Breast epithelium (tissue), 4 donors: ENCODE measurements at places on chromosomes 7 and 10.

- DNase-seq: no peak
Measured at GRCh38 chr10:29473406-29474100, 161.2 kb downstream of the SVIL start.

DNA sequence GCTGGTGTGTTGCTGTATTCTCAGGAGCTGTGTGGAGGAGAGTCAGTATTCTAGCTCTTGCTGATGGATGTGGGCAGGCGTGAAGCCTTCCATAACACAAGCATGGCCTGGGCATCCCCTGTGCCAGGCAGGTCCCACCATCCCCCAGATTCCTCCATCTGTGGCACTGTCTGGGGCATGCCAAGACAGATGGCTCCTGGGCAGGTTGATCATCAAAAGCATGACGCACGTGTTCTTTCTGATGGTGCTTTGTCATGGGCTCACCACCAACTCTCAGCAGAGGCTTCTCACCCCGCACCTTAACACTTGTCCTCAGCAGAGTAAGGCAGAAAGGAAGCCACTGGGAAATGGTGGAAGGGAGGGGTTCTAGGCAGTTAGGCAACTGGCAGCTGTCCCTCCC, 364.3 kb downstream of the PLXNA4 start:
- DNase-seq: no peak

DNA sequence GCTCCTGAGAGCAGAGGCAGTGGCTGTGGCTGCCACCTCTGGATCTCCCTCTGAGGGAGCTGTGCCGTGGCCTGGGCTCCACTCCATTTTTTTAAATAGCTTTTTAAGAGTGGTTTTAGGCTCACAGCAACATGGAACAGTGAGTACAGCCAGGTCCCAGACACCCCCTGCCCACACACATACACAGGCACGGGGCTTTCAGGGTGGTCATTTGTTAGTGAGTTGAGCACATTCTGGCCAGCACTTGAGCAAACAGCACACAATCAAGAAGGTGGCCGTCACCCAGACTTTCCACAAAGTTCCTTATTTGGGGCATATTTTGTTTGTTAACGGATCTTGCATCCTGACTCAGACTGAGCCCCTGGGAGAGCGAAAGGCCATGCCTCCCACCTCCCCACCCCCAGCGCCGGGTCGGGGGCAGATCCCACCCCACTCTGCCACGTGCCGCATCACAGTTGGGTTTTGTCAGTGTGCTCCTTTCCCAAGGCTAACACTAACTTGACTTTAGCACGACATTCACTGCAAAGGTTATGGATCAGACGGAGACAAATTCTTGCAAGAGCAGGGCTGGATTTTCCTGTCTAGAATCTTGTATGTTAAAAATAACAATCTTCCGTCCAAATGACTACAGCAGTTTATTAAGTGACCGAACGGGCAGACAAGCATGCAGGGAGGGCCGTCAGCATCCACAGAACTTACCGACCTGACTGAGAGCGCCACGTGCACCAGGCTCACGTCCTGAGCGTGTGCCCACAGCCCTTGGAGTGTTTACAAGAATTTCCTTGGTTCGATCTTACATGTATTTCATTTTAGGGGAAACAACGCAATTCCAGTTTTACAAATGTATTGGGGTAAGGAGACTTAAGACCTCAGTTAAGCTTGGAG, 156.5 kb upstream of the NPS start:
- DNase-seq: no peak

GRCh38 chr7:148334959-148335577, 255.5 kb upstream of the C7orf33 start:
- no peak for DNase-seq

GRCh38 chr7:2990949-2991470, 52.7 kb downstream of the CARD11 start:
- no peak for DNase-seq

DNA sequence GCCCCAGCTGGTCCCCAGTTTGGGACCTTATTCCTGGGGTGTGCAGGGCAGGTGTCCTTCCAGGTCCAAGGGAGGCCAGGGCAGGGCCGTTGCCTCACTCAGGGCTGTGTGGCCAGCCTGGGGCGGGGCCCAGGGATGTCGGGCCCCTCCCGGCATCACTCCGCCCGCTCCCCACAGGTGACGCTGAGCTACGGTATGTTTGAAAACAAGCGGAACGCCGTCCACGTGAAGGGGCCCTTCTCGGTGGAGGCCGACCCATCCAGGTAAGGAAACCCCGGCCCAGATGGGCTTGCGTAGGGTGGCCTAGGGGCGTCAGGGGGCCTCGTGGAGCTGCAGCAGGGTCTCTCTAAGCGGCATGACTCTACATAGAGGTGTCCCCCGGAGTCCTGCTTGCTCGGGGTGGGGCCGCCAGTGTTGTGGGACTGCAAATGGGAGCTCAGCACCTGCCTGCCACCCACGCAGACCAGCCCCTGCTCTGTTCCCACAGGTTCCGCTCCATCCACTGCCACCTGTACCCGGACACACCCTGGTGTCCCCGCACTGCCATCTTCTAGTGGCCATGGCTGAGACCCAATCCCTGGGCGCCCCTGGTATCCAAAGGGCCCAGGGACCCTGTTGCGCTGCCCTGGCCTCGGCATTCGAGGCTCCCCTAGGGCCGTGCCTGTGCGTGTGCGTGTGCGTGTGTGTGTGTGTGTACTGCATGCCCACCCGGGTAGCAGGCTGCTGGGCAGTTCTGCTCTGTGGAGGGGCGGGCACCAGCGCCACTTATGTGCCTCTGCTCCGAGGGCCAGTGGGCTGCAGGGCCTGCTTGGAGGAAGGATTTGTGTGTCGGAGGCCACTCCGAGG, 7.3 kb downstream of the LFNG start:
- no peak for DNase-seq

GRCh38 chr7:157932498-157933218, 595.9 kb downstream of the DNAJB6 start:
- no peak for DNase-seq

- DNase-seq: no peak
Measured at GRCh38 chr10:78899996-78900714, 168.6 kb upstream of the ZMIZ1 start.

DNA sequence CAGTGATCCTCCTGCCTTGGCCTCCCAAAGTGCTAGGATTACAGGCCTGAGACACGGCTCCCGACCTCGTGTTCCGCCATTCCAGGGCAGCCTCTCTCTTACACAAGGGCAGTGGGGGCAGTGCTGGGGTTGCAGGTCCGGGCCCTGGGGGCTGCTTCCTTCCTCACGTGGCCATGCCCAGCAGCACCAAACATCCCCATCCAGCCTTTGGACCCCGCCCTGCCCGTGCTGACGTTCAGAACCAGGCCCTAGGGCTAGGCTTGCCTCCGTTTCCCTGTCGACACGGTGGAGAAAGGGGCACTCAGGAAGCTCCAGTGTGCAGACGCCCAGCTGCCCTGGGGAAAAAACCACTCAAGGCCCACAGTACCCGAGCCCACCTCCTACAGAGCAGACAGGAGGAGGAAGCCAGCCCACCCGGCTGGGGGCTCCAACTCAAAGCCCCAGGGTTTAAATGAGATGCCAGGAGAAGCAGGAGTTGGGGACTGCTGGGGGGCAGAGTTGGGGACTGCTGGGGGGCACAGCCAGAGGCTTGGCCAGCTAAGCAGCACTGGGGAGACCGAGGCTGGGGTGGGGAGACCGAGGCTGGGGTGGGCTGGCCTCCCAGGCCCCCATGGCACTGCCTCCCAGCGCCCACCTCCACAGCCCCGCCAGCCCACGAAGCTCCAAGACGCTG, 35.9 kb downstream of the ADAP1 start:
- no peak for DNase-seq

GRCh38 chr7:149683181-149683580, 90.2 kb downstream of the ZNF467 start:
- no peak for DNase-seq

GRCh38 chr10:95388539-95388938, 97.7 kb upstream of the PDLIM1 start:
- DNase-seq: no peak

DNA sequence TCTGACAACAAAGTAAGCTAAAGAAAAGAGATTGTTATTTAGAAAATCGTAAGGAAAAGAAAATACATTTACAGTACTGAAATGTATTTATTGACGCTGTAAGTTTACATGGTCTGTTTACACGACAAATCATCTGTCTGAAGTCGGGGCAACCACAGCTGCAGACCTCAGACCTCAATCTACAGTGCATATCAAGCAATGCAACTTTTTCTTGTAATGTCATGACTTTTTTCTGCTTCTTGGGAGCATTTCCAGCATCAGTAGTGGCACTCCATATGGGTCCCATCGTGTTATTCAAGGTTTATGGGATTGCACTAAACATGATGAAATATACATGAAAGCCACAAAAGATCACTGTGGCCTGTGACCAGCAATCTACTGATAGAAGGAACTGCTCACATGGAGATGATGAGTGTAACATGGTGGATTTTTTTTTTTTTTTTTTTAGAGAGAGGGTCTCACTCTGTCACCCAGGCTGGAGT, 77.1 kb downstream of the MTPN start:
- no peak for DNase-seq

- DNase-seq: no peak
Measured at GRCh38 chr7:19024261-19024660, 93.2 kb downstream of the TWIST1 start.

- no peak for DNase-seq
Measured at GRCh38 chr10:91700788-91701444, 68.0 kb upstream of the PPP1R3C start.

GRCh38 chr10:22821501-22821900, 106.4 kb upstream of the ARMC3 start:
- no peak for DNase-seq

DNA sequence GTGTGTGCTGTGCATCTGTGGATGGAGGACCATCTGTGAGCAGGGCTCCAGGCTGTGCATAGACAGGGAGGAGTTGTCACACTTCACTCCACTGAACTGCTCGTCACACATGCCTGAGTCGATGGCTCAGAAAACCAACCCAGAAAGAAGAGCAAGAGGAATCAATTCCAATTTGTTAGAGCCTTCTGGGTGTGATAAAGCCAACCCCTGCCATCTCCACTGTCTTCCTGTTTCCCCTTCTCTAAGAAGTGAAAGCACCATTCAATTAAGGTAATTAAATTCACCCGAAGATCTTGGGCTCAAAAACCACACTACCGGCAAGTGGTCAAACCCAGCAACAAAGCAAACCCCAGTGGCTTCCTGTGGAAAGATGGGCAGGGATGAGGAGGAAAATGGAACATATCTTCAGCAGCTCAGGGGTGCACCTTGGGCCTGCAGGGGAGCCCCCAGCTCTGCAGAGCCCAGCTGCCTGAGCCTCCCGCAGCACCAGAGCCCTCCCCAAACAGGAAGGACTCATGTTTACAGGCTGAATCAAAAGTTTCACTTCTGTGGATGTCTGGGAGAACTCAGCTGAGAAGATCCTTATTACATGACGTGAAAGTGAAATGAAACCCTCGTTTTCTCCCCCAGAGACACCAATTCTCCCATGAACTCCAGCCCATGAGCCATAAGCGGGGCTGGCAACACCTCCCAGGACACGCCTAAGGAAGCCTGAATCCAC, 10.9 kb downstream of the C10orf71 start:
- DNase-seq: no peak

DNA sequence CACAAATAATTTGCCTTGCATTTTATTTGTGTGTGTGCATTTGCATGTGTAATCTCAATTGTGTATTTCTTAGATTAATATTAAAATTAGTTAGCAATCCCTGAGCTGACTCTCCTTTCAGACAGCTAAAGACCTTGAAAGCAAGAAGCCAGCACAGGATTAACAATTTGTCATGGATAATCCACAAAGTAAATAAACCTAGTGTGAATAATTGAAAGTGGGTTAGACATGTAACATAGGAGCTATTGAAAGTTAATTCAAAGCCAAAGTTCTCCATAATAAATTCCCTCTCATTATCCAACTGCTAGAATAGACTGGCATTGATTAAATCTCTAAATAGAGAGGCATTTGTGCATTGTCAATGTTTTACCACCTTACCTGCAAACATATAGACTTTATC, 326.1 kb downstream of the PLXDC2 start:
- DNase-seq: no peak

DNA sequence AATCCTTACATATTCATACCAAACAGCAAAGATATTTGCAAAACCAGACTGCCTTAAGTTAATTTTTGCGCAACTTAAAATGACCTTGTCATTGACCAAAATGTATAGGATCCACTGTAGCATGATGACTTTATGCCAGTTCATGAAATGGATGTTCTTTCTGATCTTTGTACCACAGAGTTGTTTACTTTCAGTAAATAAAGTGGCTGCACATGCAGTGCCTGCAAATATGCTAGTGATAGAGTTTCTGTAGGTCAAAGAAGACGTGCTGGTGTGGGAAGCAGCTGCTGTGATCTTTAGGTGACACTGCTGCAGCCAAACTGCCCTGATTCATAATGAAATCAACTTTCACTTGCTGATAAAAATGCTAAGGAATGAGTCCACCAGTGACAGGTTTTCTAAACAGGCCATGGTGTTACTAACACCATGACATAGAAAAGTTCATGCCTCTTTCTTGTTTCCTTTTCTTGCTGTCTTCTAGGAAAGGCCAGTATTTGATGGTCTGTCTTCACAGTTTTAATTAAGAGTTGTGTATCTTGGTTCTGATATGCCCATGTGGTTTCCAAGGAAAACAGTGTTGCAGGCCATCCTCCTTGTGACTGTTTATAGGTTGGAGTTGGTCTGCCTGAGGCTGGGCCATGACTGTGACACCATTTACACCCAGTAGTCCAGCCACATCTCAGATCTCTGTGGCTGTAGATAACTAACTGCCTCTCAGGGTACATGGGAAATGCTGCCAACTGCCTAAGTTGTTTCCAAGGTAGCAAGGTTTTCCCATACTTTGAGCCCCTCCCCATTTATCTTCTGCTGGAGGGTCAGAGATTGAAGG, 62.5 kb downstream of the INSYN2A start:
- no peak for DNase-seq

DNA sequence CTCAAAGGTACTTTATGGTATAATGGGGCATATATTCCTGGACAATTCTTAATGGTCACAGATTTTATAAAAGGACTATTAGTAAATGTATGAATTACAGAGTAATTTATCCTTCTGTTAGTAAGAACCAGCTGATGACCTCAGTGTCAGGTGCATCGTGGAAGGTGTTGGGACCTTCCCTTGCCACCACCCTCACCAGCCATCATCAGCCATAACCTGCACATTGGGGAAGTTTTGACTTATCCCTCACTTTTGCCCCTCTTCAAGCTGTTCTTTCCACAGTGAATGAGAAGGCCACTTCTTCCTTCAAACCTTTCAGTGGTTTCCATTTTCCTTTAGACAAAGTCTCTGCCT, 52.2 kb downstream of the FIGNL1 start:
- DNase-seq: no peak

GRCh38 chr10:121880895-121881294, 46.9 kb downstream of the ATE1 start:
- DNase-seq: no peak

- DNase-seq: no peak
Measured at GRCh38 chr10:91607646-91608403, 25.0 kb downstream of the PPP1R3C start.

DNA sequence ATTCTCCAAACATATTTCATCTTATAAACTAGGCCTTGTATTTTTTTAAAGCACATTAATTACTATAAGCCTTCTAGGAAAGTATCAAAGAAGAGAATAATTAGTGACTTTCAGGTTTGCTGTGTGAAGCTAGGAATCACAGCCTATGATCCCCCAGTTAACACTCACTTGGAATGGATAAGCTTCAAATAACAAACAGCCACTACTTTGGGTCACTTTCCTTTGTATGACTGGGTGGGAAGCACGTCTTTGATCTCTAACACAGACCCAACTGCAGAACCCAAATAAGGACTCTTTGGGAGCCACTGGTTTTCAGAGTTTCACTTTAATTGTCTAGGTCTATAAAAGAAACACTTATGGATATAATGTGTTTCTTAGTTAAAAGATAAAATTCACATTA, 769.3 kb downstream of the MAGI2 start:
- no peak for DNase-seq
